Hematopoietic multipotent progenitor cell treated with erythropoietin and hydrocortisone succinate and interleukin-3 and kit ligand, for 8 days (in vitro differentiated cells): ENCODE measurements at places on chromosomes 16 and 17.

DNA sequence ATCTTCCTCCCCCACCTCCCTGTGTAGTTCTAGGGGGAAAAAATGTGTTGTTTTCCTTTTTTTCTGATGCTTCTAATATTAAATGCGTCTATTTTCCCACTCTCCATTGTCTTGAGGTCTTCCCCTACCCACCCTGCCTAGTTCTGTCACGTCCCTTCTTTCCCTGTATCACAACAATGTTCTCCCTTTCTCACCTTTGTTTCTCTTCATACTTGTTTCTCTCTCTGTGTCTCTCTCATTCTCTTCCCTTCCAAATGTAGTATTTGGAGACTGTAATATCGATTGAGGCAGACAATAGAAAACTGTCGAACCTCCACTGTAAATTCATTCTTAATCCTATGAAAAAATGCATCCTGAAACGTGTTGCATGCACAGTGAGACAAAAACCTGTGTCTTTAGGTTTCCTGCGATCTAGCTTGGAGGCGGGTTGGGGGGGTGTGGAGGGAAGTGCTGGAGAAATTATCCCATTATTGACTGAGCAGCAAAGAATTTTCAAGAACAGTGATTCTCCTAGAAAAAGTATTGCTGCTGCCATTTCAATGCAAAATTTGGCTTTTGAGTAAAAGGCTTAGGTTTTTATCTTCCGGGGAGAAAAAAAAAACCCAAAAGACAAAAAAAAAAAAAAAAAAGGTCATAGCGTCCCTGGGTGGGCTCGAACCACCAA is 1.3 kb upstream of the PSMB3 start:
- no peak for DNase-seq

GRCh38 chr17:81373536-81374160 is 21.6 kb upstream of the BAHCC1 start:
- DNase-seq, result no peak

- DNase-seq, result peak; percentile 53
These were observed 32.1 kb downstream of the IST1 start for GRCh38 chr16:71927383-71927782.

GRCh38 chr16:70430667-70431536 is 8.0 kb downstream of the ST3GAL2 start:
- DNase-seq, result peak; percentile 73

DNA sequence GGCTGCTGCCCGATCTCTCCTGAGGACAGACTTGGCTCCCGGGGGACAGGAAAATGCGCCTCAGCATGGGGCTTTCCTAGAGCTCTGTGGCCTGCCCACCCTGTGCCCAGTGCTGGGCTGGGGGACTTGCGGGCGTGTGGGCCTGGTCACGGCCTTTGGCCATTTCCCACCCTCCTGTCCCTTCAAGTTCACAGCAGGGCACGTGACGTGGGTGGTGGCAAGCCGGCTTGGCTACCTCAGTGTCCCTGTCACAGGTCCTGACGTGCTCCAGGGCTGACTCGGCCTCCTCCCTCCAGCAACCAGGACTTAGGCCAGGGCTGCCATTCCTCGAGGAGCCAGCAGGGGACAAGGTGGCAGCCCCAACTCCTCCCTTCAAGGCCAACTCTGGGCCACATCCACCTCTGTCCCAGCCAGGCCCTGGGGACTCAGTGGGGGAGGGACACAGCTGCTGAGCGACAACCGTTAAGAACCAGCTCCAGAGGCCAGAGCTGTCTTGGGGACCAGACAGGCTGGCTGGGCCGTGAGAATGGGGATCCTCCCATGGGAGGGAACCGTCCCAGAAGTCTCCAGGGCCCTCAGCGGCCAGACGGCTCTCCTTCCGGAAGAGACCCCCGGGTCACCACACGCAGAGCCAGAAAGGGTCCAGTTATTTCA is 981 bp upstream of the UNC13D start:
- peak; percentile 97 for DNase-seq

GRCh38 chr17:35021520-35022380 is 41.4 kb downstream of the LIG3 start:
- no peak for DNase-seq

GRCh38 chr17:33753452-33753851 is 460.4 kb upstream of the ASIC2 start:
- DNase-seq, result peak; percentile 10

GRCh38 chr17:21452377-21453143 is 76.4 kb downstream of the KCNJ12 start:
- peak; percentile 84 for DNase-seq

GRCh38 chr17:42937712-42938596 is 26.3 kb downstream of the AARSD1 start:
- peak; percentile 60 for DNase-seq

DNA sequence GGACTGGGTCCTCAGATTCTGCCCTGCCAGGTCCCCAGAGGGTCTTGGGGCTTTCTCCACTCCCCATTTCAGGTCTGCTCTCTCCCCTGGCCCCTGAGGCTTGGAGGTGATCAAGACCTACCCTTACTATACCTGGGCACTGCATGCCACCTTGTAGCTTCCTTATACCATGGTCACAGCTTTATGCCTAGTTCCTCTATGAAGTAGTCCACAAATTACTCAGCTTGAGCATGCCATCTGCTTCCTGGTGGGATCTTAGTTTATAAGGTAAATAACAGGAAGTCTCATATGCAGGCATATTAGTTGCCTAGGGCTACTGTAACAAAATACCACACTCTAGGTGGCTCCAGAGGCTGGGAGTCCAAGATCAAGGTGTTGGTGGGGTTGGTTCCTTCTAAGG is 11.0 kb upstream of the PMFBP1 start:
- no peak for DNase-seq

DNA sequence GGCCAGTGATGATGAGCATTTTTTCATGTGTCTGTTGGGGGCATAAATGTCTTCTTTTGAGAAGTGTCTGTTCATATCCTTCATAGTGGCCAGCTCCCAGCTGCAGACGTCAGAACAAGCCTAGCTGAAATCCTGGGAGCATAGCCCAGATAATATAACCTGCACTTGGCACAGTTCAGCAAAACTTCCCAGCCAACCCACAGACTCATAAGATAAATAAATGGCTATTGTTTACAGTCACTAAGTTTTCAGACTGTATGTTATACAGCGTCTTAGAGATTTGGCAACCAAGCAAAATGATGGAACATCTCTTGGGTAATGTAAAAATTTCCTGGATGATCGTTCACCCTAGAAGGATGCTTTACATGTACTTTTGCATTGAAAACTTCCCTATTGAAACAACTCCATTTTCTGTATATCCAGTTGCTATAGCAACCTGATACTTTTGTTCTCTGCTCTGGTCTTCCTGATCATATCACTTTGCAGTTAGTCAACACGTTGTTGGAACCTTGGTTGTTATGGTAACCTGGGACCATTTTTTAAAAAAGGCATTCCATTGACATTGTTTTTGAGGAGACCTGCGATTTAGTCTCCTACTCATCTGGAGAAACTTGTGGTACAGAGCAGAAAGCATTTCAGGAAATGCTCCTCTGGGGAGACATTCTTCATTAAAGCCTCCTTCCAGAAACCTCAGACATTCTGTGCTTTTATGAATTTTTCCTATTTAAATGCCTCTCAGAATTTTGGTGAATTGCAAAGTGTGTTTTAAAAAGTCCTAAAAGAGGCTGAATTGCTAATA is 378.7 kb downstream of the HS3ST4 start:
- DNase-seq, result no peak

- no peak for DNase-seq
These were observed 143.3 kb downstream of the STX8 start for GRCh38 chr17:9432134-9432885.

GRCh38 chr16:81879625-81880024 is 100.5 kb downstream of the PLCG2 start:
- DNase-seq, result peak; percentile 19

DNA sequence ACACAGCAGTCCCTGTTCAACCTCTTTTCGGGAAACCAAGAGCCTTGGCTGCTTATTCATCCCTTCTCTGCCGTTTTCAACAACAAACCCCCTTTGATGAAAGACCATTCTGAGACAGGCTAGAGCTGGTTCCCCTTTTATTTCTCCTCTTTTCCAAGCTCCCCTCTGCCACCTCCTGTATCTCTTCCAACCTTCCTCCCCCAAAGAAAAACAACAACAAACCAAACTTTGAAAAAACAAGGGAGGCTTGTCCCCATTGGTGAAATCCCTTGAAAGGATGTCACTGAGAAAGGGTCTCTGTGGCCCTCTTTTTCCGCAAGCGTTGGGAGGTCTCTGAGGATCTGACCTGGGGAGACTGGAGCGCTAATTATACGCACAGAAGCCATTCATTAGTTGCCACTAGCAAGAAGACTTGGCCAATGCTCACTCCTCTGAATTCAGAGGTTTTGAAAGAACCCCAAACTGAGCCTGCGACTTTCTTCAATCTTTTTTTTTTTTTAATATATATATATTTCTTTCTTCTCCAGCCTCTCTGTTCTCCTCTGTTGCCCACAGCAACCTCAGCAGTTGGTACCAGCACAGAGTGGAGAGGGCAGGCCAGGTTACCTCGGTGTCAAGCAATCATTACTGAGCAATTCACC is 101.4 kb downstream of the PITPNC1 start:
- DNase-seq, result no peak

- no peak for DNase-seq
These were observed 69.0 kb downstream of the CNTNAP4 start for GRCh38 chr16:76346210-76346609.

- DNase-seq, result no peak
These were observed 8.3 kb upstream of the RBFOX1 start for GRCh38 chr16:7324321-7324720.

- no peak for DNase-seq
These were observed 50.1 kb downstream of the PECAM1 start for GRCh38 chr17:64340557-64340956.

DNA sequence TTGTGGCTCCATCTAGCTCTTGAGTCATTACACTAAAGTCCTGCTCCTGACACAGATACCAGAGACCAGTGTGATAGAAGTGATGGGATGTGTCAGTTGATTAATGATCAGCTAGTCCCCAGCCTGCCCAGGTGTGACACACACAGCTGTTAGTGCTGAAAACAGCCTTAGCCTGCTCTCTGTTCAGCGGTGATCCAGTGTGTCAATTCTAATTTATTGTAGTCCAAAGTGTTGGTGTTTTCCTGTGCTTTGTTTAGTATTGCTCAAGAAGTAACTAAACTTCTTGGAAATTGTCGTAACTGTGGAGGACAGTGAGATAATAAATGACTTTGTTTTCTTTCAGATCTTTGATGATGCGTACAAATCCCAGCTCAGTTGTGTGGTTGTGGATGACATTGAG is 92.3 kb downstream of the WNT3 start:
- no peak for DNase-seq

DNA sequence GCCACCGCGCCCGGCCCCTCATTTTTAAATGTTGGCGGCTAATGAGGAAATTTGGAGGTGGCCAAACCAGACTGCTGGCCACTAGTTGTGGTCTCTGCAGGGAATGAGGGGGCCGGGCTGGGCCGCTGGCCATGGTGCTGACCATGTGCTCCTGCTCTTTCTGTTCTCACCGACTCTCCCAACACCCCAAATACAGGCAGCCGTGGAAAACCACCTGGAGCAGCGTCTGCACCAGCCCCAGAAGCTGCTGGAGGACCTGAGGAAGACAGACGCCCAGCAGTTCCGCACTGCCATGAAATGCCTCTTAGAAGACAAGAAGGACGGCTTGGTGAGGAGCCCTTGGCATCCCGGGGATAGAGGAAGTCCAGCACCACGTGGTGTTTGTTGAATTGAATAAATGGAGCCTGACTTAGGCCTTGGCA is 21.3 kb downstream of the OTOA start:
- no peak for DNase-seq

DNA sequence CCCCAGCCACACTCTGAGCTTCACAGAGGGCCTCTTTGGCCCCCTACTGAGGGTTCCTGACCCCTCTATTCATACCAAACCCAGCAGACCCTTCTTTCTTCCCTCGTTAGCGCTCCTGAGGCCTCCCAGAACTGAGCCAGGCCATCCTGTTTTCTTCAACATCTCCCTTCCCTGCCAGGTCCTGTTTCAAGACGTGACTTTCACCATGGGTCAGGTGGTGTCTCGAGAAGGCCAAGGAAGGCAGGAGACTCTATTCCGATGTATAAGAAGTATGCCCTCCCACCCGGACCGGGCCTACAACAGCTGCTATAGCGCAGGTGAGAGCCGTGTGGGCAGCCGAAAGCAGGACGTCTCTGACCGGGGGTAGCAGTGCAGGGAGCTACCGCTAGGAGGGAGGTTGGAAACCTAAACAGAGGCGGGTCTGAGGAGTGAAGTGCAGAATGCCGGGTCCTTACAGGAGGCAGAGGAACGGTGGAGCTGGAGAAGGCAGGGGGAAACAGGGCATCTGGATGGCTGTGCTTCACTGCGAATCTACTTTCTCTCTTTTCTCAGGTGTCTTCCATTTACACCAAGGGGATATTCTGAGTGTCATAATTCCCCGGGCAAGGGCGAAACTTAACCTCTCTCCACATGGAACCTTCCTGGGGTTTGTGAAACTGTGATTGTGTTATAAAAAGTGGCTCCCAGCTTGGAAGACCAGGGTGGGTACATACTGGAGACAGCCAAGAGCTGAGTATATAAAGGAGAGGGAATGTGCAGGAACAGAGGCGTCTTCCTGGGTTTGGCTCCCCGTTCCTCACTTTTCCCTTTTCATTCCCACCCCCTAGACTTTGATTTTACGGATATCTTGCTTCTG is 1.3 kb upstream of the SENP3 start:
- DNase-seq, result peak; percentile 78

- DNase-seq, result no peak
These were observed 693.5 kb upstream of the EEF2KMT start for GRCh38 chr16:5791011-5791657.

DNA sequence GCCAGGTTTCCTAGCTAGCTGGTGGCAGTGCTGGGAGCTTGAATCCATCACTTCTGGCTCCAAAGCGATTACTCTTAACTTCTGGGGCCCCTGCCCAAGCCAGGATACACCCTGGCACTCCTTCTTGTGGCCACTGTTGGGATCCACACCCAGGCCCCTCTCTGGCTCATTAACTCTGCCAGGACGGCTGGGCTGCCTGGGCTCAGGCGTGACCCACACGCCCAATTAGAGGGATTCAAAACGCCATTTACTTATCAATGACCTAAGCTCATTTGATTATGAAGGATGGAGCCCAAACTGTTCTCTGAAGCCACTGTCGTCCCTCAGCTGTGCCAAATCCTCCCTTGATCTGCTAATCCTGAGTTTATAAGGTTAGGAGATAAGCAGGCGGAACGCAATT is 79.7 kb upstream of the BRD7 start:
- DNase-seq, result no peak

- DNase-seq, result no peak
These were observed 658 bp downstream of the CACNG4 start for GRCh38 chr17:66964930-66965800.
